ENCODE measurements at places on chromosomes 11 and 22.

GRCh38 chr11:19966441-19966840, 193.8 kb downstream of the DBX1 start:
- no peak for DNase-seq

- DNase-seq, result peak; percentile 83
Measured at GRCh38 chr11:70399681-70400112, 1.4 kb downstream of the CTTN start.

- DNase-seq, result peak; percentile 83
Measured at GRCh38 chr11:107916671-107917241, 11.5 kb upstream of the RAB39A start.

- DNase-seq, result no peak
Measured at GRCh38 chr11:46102843-46103242, 18.4 kb downstream of the PHF21A start.

DNA sequence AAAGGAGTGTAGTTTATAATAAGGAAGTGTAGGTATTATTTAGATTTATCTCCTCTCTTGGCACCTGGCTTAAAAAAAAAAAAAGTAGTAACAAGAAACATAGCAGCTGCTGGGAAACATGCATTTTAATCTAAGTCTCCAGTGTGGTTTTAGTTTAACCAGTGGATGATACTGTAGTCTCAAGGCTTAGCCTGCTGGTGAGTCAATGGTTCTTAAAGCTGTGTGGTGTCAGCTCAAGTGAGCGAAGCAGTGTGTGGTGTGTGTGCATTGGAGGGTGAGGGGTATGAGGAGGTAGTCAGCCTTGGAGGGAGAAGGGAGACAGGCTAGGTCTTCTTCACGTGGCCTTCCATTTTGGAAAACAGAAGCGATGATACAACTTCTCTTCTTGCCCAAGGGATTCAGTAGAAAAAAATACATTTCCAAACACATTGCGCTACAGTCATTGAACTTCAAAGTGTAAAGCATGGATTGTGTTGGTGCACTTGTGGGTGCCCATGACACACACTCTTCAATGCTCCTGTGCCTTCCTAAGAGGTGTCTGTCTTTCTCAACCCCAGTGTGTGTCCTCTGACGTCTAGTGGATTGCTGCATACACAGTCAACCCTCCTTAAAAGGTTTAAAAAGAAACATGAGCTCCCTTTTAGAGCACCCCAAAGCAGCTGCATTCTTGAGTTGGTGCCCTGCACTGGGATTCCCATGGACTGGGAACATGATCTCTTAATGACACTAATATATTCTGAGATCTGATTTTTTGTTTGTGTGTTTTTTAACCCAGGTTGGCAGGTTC, 40.1 kb downstream of the ZBTB16 start:
- no peak for DNase-seq

DNA sequence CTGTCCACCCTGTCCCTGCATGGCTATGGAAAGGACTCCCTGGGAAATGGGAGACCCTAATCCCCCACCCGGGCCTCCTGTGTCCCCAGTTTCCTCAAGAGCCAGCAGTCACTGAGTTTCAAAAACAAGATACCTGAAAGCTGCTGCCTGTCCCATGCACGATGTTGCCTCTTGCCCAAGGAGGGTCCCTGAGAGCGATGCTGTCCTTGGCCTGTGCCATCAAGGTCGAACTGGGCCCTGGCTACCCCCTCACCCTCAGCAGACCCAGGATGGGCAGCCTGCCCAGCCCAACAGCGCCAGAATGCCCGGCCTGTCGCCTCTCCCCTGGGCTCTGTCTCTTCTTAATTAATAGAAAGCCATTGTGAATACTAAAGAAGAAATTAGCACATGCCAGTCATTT, 104.5 kb upstream of the LMO1 start:
- DNase-seq, result no peak

DNA sequence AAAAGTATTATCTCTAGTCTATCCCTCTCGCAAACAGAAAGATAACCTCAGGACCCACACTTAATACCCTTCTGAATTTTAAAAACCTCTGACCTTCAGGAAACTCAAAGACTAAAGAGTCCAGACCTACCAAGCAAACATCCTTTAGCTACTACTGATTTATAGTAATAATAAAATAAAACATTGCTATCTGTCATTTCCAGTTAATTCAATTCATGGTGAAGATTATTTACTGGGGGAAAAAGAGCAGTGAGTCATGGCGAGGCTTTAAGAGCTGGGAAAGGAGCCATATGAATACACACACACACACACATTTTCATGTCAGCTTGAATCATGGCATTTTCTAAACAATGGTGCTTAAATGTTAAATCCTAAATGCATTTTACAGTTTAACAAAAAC, 87.1 kb downstream of the FAM76B start:
- DNase-seq, result no peak

- peak; percentile 41 for DNase-seq
Measured at GRCh38 chr22:27381960-27382742, 419.4 kb downstream of the MN1 start.

GRCh38 chr22:30457981-30458380, 13.8 kb downstream of the SEC14L3 start:
- no peak for DNase-seq

GRCh38 chr22:30903876-30904460, 64.6 kb downstream of the MORC2 start:
- DNase-seq, result no peak

- no peak for DNase-seq
Measured at GRCh38 chr11:59302991-59303390, 55.7 kb upstream of the OR5AN1 start.

GRCh38 chr11:115238086-115238485, 266.1 kb downstream of the CADM1 start:
- no peak for DNase-seq

GRCh38 chr11:68798221-68798813, 43.4 kb downstream of the CPT1A start:
- peak; percentile 82 for DNase-seq

GRCh38 chr22:35172442-35172841, 84.9 kb upstream of the HMGXB4 start:
- DNase-seq, result no peak

GRCh38 chr11:74680035-74680671, 51.1 kb downstream of the CHRDL2 start:
- DNase-seq, result no peak

GRCh38 chr11:47856186-47856585, 8.0 kb upstream of the NUP160 start:
- DNase-seq, result no peak

- no peak for DNase-seq
Measured at GRCh38 chr11:65814131-65814985, 19.4 kb upstream of the SNX32 start.

GRCh38 chr11:111135778-111136570, 109.6 kb upstream of the POU2AF2 start:
- no peak for DNase-seq

GRCh38 chr11:3148990-3149851, 15.9 kb downstream of the OSBPL5 start:
- DNase-seq, result no peak

DNA sequence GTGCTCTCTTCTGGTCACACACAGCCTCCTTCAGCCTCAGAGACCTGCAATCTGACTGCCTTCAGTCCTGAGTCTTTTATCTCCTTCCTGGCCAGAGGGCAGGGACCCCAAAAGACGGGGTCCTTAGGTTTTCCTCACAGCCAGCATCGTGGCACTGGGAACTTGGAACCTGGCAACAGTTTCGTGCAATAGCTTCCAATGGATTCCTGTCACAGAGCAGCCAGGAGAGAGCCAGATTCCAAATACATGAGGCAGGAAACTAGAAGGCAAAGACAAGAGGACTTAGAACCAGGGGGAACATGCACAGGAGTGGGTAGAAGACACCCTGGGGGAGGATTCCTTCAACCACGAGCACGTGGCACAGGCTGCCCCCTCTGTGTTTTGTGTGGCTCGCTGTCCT, 48.6 kb downstream of the C11orf91 start:
- DNase-seq, result no peak

DNA sequence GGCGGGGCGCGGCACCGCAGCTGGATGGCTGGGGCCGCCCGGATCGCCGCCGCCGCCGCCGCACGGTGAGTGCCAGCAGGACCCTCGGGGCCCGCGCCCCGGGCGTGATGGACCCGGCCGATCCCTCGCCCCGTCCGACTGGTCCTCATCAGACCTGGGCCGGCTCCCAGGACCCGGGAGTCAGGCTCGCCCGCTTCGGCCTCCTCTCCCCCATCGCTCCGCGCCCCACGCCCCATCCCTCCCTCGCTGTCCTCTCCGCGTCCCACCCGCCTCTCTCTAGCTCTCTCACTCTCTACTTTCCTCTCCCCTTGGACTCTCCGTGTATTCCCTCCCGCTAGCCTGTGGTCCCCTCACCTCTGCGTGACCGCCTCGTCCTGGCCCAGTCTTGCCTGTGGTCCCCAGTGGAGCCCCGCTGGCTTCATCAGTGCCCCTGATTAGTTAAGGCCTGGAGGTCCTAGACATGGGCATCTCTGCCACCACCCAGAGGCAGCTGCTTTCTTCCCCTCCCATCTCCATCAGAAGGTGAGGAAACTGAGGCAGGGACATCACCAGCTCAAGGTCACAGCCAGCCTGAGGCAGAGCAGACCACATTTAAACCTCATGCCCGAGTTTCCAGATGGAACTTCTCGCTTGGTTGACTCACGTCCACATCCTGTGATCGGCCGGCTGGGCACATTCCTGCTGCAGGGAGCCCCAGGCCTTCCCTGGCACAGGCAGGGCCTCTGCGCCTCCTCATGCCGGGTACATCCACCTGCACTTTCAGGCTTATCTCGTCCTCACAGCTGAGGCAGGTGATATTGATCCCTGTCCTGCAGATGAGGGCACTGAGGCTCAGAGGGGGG, 429 bp downstream of the SLC39A13 start:
- DNase-seq, result peak; percentile 58

- DNase-seq, result peak; percentile 94
Measured at GRCh38 chr11:31870609-31871309, 59.6 kb upstream of the PAX6 start.

GRCh38 chr11:65262776-65263175, 1.0 kb downstream of the POLA2 start:
- DNase-seq, result no peak

DNA sequence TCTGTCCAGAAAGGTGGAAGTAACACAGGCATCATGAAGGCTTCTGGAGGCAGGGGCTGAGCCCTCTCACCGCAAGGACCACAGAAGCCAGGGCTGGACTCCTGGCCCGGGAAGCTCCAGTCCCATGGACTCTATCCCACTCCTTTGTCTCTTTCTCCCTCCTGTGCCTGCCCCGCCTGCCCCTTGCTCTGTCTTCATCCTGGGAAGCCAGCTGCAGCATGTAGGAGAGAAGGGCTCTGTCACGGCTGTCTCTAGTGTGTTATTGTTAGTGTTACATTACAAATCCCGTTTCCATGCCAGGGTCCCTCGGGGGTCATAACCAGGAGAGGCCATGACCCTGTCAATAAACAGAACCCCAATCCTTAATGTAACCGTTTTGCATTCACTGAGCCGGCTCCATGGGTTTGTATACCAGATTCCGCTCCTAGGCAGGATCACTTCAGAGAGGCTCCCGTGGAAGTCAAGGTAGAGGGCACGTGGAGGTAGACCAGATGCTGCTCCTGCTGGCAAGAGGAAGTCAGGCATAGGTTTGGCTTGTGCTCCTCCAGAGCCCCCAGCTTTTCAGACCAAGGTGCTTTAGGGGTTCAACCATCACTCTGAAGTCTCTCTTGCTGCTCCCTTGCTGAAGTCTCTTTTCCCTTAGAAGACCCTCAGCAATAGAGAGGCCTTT, 293.2 kb downstream of the ETS1 start:
- DNase-seq, result no peak

DNA sequence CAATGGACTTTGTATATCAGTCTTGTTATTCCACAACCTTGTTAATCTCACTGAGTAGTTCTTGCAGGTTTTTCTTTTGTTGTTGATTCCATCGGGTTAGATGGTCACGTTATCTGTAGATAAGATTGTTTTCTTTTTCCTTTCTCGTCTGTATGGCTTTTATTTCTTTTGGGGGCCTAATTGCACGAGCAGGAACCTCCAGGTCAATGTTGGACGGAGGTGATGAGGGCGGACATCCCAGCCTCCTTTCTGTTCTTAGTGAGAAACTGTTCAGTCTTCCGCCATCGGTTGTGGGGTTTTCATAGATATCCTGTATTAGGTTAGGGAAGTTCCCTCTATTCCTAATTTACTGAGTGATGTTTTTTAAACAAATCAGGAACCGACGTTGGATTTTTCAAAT, 4.8 kb upstream of the PRR33 start:
- DNase-seq, result no peak

- DNase-seq, result peak; percentile 28
Measured at GRCh38 chr22:17569971-17570511, 6.7 kb downstream of the SLC25A18 start.

- DNase-seq, result no peak
Measured at GRCh38 chr11:108483163-108483562, 15.0 kb downstream of the POGLUT3 start.

DNA sequence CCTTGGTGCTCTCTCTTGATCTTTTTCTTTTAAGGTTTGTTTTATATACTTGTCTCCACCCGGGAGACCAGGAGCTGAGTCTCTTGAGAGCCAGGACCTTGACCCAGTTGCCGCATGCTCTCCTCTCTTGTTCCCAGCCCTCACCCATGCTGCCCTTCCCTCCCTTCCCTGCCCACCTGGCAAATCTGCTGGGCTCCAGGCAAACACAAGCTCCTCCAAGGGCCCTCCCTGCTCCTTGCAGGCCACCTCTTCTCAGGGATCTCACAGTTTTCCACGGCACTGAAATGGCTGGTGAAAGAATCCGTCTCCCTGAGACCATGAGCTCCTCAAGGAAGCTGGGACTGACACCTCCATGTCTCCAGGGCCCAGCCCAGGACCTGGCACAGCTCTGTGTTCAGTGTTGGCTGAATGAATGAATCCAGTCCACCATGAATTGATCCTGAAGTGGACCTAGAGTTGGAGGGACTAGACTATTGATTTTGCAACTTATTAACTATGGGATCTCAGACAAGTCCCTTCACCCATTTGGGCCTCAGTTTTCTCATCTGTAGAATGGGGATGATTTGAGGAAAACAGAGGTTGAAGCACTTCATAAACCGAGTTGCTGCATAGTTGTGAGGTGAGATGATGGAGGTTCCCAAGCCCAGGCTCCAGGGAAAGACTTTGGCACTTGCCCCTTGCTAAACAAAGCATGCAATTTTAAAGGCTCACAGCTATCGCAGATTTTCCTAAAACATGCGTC, 25.1 kb upstream of the FBLN1 start:
- DNase-seq, result no peak

- DNase-seq, result no peak
Measured at GRCh38 chr22:46504584-46504983, 32.8 kb downstream of the CELSR1 start.

GRCh38 chr22:49735411-49735900, 92.2 kb downstream of the BRD1 start:
- DNase-seq, result peak; percentile 85

All from ELF-1 (cell line).